Adrenal gland (tissue), 19 donors: ENCODE measurements at places on chromosomes 12 and 14. TPM values are rescaled to one million over a fixed set of nuclear protein-coding genes. Genes with fewer than 3 reads are reported as not detected.

GRCh38 chr12:20950248-20950647 lies 139.7 kb downstream of the SLCO1B3 start:
- H3K4me3 ChIP-seq, result no peak overlapping the region
- no peak for DNase-seq
- H3K27ac ChIP-seq, result no peak overlapping the region
- no peaks in the 10 kb centered on the region for H3K27me3 ChIP-seq
- H3K36me3 ChIP-seq, result no peaks in the 10 kb centered on the region

DNA sequence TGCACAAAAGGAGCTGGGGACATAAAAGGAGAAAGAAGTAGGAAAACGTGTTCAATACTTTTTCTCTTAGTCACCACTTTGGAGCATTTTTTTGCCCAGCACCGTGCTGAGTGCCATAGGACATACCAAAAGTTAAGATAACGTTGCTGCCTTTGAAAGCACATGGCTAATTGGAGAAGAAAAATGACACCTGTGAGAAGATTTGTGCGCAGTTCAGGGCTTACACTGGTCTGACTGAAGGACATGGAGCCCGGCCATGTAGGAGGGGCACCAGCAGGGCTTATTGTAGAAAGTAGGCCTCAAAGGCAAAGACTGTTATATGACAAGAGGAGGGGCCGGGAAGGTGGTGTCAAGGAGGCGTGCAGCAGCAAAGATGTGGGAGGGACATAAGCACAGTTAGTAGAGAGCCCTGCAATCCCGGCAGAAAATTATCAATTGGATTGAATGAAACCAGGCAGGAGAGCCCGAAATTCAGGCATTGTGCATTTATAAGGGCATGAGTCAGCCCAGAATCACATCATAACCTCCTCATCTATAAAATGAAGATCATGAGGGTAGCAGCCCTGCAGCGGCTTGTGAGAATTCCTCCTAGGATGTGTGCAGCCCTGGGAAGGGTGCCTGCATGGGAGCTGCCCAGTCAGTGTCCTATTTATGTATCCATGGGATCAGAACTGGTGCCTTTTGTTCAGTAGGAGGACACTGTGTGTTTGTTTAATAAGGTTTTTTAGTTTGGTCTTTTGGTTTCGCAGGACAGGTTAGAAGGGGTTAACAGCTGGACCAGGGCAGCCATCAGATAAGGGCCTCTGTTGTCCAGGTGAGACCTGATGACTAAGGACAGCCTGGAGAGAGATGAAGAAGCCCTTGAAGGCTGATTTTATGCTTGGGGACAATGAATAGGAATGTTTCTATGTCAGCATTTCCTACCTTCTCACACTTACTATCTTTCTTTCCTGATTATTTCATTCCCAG lies 122.4 kb downstream of the GPR135 start:
- peaks cover 3% of the 10 kb centered on the region for H3K4me1 ChIP-seq
- H3K4me3 ChIP-seq, result no peak overlapping the region
- H3K36me3 ChIP-seq, result peaks cover 18% of the 10 kb centered on the region
- H3K27me3 ChIP-seq, result no peaks in the 10 kb centered on the region
- H3K27ac ChIP-seq, result no peak overlapping the region

GRCh38 chr14:71250347-71250746 lies 343.1 kb downstream of the PCNX1 start:
- no peaks in the 10 kb centered on the region for H3K4me1 ChIP-seq
- no peak overlapping the region for H3K4me3 ChIP-seq
- H3K27me3 ChIP-seq, result no peaks in the 10 kb centered on the region
- no peak overlapping the region for H3K27ac ChIP-seq

DNA sequence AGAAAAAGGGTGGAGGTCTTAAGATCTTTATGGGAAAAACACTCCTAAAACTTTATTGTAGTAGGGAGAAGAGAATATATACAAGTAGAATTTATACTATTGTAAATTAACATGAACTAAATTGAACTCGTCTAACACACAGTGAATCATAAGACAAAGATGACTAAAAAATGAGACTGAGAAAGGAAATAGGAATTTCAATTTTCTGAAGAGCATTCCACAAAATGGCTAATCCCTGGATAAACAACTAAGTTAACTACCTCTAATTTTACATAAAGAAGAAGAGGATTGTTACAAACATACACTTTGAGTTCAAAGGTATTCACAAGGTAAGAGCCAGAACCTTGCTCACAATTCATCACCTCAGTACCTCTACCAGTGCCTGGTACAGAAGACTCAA lies 2.0 kb downstream of the MAP4K5 start:
- H3K27ac ChIP-seq, result no peak overlapping the region
- no peak overlapping the region for H3K4me3 ChIP-seq
- no peak for DNase-seq

- no peak for DNase-seq
- H3K36me3 ChIP-seq, result no peaks in the 10 kb centered on the region
- no peak overlapping the region for H3K4me3 ChIP-seq
- H3K27me3 ChIP-seq, result peaks cover 6% of the 10 kb centered on the region
Observed at GRCh38 chr12:131387281-131388163, 323.4 kb upstream of the SFSWAP start.

- H3K4me1 ChIP-seq, result peaks cover 3% of the 10 kb centered on the region
- H3K27me3 ChIP-seq, result no peaks in the 10 kb centered on the region
- no peaks in the 10 kb centered on the region for H3K36me3 ChIP-seq
- no peak overlapping the region for H3K4me3 ChIP-seq
Observed at GRCh38 chr12:9256341-9256740, 48.1 kb upstream of the PZP start.

- H3K27me3 ChIP-seq, result no peaks in the 10 kb centered on the region
- H3K36me3 ChIP-seq, result no peaks in the 10 kb centered on the region
- no peak for DNase-seq
- H3K27ac ChIP-seq, result no peak overlapping the region
- H3K4me1 ChIP-seq, result no peaks in the 10 kb centered on the region
Observed at GRCh38 chr12:65882486-65882885, 58.2 kb downstream of the HMGA2 start.

DNA sequence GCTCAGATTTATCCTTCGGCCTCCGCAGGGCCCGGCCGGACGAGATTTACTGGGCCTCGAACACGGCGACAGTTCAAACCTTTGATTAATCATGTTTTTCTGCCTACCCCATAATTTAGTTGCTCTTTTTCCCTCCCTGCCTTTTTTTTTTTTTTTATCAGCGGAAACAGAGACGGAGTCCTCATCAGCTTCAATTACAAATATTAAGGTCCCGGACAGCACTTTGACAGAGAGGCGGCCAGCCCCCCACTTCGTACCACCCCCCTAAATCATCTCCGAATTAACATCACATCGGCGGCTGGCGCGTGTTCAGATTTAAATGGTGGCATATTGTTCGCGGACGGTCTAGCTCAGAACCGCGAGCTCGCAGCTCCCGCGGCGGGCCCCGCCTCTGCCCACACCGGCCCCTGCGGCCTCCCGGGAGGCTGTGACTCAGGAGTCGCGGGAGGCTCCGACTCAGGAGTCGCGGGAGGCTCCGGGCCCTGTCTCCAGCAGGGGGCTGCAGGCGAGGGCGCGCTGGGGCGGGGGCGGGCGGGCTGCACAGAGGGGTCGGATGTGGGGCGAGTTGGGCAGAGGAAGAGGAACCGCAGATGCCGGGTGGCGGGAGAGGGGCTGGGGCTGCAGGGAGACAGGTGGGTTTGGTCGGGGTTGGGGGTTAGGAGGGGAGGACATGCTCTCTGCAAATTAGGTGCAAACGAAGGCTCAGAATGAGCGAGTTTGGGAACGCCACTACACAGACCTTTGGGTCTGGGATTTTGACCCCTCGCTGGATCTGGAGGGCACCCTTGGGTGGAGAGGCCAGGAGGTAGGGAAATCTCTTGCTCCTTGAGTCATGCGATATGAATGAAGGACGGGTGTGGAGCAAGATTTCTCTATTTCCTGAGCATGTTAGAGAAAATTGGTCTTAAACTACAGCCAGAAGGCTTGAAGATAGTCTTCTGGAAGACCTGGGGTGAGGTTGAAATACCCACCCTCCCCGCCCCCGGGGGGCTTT lies 19.6 kb upstream of the ATP5MC2 start:
- DNase-seq, result no peak
- H3K4me3 ChIP-seq, result no peak overlapping the region
- H3K27me3 ChIP-seq, result peaks cover 39% of the 10 kb centered on the region
- H3K4me1 ChIP-seq, result no peaks in the 10 kb centered on the region

- no peak overlapping the region for H3K27ac ChIP-seq
- peaks cover 46% of the 10 kb centered on the region for H3K27me3 ChIP-seq
- DNase-seq, result no peak
- no peaks in the 10 kb centered on the region for H3K36me3 ChIP-seq
- no peak overlapping the region for H3K4me3 ChIP-seq
Observed at GRCh38 chr14:32934881-32935633, 3.6 kb upstream of the NPAS3 start.

DNA sequence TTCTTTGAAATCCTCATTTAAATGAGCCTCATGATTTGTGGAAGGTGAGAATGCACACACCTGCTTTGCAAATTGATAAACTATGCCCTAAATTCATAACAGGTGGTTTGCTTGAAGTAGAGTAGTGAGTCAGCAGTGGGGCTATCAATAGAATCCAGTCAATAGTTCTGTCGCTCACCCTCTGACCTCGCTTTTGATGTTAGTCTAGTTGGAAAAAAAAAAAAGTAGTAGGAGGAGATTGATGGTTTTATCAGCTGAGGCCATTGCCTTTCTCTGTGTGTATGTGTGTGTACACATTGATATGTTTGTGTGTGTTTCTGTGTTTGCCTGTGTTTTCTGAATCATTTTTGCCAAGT lies 267.3 kb downstream of the SNAPC1 start:
- no peak overlapping the region for H3K4me3 ChIP-seq
- H3K36me3 ChIP-seq, result no peaks in the 10 kb centered on the region
- H3K27ac ChIP-seq, result no peak overlapping the region
- H3K4me1 ChIP-seq, result no peaks in the 10 kb centered on the region
- no peak for DNase-seq

- H3K4me1 ChIP-seq, result no peaks in the 10 kb centered on the region
- no peak overlapping the region for H3K27ac ChIP-seq
- no peaks in the 10 kb centered on the region for H3K27me3 ChIP-seq
- no peaks in the 10 kb centered on the region for H3K36me3 ChIP-seq
- DNase-seq, result no peak
Observed at GRCh38 chr14:51922624-51923023, 62.2 kb downstream of the GNG2 start.

DNA sequence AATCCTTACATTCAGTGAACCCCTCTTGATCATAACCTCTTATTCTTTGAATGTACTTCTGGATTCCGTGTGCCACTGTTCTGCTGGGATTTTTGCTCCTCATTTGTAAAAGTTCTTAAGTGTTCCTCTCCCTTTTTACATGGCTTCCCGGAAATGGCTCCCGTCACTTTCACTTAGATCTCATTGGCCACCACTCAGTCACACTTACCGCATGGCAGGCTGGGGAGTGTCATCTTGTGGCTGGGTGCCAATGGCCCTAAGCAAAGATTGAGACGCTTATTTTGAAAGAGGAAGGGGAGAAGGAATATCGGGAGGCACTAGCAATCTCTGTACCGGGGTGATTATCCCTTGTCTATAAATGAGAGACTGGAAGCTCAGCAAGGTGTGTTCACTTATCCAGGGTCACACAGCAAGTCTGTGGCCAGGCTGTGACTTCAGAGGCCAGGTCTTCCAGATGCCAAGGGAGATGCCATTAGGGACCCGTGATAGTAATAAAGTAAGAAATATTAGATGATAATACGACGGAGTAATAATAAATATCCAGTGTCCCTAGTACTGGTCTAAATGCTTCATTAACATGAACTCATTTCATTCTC lies 68.8 kb downstream of the RNFT2 start:
- no peaks in the 10 kb centered on the region for H3K27me3 ChIP-seq
- no peak overlapping the region for H3K4me3 ChIP-seq
- no peaks in the 10 kb centered on the region for H3K4me1 ChIP-seq
- no peak overlapping the region for H3K27ac ChIP-seq

GRCh38 chr12:69546693-69547438 lies 38.4 kb upstream of the CCT2 start:
- H3K4me1 ChIP-seq, result no peaks in the 10 kb centered on the region
- H3K27me3 ChIP-seq, result no peaks in the 10 kb centered on the region
- DNase-seq, result no peak
- H3K4me3 ChIP-seq, result no peak overlapping the region

Gene EGLN3
- 0.51 TPM for polyA plus RNA-seq

Gene PRKD1
- 7.7 TPM for polyA plus RNA-seq

Gene ITGB7
- 3.5 TPM for polyA plus RNA-seq

Gene DPPA3
- polyA plus RNA-seq, result not detected

Gene C12orf54
- polyA plus RNA-seq, result 0.55 TPM

Gene NTN4
- 10.1 TPM for polyA plus RNA-seq
